Fibroblast of gingiva (primary cell): ENCODE measurements at places on chromosomes 1 and 21.

GRCh38 chr1:166261511-166261910 is 94.7 kb upstream of the FAM78B start:
- no peak for DNase-seq

- no peak for DNase-seq
Observed at GRCh38 chr1:169548282-169548681, 38.0 kb downstream of the F5 start.

DNA sequence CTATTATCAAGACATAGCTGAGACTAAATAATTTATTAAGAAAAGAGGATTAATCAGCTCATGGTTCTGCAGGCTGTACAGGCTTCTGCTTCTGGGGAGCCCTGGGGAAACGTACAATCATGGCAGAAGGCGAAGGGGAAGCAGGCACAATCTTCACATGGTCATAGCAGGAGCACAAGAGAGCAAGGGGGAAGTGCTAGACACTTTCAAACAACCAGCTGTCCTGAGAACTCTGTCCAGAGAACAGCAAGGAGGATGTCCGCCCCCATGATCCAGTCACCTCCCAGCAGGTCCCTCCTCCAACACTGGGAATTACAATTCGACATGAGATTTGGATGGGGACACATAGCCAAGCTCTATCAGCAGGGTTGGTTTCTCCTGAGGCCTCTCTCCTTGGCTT is 10.3 kb upstream of the SLC45A1 start:
- no peak for DNase-seq

- DNase-seq, result no peak
Observed at GRCh38 chr1:193471981-193472380, 285.6 kb upstream of the B3GALT2 start.

DNA sequence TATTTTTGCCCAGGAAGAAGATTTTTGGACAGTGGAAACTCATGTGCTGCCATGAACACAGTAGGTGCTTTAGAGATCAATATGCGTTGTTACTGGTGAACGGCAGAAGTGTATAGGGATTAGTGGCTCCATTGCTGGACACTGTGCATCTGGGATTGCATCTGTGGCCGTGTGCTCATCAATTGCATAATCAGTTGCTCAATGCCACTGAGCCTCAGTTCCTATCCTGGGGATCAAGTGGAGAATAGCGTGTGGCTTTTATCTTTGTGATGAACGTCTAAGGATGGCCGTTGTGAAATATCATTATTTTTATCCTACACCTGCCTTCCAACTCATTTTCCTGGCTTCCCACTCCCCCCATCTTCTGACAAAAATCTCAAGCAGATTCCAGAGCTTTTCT is 5.4 kb downstream of the TNN start:
- DNase-seq, result peak; percentile 60

GRCh38 chr21:41808094-41808493 is 41.2 kb upstream of the RIPK4 start:
- DNase-seq, result no peak

- DNase-seq, result no peak
Observed at GRCh38 chr21:37566790-37567615, 200.4 kb downstream of the DYRK1A start.

- no peak for DNase-seq
Observed at GRCh38 chr1:84776639-84777038, 86.4 kb upstream of the SSX2IP start.

- no peak for DNase-seq
Observed at GRCh38 chr1:196271212-196271947, 336.9 kb downstream of the KCNT2 start.

DNA sequence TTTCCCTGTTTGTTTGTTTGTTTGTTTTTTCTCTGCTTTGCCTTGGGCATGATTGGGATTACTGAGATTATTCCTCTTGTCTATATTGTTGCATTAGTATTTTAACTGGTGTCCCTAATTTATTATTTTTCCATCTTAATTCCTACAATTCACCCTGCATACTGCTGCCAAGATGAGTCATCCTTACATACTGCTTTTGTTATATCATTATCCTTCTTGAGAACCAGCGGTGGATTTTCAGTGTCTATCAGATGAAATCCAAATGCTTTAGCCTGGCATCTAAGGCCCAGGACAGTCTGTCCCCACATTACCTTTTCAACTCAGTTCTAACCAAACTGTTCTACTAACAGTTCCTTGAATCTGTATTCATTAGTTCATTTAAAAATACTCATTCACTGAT is 101.7 kb downstream of the OLFML2B start:
- DNase-seq, result peak; percentile 47

DNA sequence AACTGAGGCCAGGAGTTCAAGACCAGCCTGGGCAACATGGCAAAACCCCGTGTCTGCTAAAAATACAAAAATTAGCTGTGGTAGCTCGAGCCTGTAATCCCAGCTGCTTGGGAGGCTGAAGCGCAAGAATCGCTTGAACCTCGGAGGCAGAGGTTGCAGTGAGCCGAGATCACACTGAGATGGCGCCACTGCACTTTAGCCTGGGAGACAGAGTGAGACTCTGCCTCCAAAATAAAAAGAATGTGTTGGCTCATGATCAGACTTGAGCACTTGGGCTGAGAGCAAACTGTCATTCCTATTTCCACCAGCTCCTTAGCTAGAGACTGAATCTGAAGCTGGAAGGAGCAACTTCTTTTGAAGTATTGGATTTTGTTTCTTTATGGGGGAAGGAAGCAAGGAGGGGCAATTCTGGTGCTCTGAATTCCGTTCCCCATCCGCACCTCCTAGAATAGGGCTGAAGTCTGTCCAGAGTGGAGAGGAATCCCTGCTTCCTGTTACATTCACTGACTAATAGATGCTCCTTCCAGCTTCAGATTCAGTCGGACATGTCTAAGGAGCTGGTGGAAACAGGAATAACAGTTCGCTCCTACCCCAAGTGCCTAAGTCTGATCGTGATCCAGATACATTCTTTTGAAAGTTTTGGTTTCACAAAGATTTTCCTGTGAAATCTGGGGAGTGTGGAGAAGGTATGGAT is 3.8 kb downstream of the ZNF672 start:
- peak; percentile 63 for DNase-seq

- DNase-seq, result peak; percentile 99
Observed at GRCh38 chr21:41612674-41613532, 104.9 kb upstream of the TMPRSS2 start.

DNA sequence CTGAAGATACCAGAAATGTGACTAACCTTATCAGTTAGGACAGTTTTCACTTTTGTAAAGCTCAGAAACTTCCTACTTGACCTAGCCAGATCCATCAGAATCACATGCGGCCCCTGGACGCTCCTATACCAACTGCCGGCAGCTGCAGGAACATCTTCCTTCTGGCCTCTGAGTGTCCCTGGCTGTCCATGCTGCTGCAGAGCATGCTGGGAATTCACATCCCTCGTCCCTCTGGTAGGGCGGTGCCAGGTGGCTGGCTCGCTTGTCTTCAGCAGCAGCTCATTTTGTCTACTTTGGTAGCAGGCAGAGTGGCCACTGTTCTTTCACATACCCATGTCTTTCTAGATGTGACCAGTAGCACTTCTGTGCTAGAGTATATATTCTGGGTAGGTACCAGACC is 34.4 kb downstream of the HHAT start:
- no peak for DNase-seq

GRCh38 chr21:37149411-37149810 is 76.4 kb downstream of the TTC3 start:
- peak; percentile 82 for DNase-seq

- peak; percentile 2 for DNase-seq
Observed at GRCh38 chr21:25689226-25689625, 45.5 kb downstream of the ATP5PF start.

DNA sequence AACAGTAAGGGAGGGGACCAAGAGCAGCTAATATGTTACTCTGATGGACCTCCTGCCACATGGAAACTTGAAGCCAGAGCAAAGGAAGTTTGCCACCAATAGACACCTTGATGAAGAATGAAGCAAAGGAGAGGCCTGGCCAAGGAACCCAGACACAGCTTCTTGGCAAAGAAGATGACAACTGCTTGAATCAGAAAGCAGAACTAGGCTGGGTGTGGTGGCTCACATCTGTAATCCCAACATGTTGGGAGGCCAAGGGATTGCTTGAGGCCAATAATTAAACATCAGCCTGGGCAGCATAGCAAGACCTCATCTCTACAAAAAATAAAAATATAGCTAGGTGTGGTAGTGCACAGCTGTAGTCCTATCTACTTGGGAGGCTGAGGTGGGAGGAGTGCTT is 31.7 kb upstream of the CAPZB start:
- no peak for DNase-seq

GRCh38 chr1:53693339-53693738 is 45.6 kb downstream of the GLIS1 start:
- DNase-seq, result no peak

GRCh38 chr21:24131056-24131455 is 1476.2 kb downstream of the MRPL39 start:
- no peak for DNase-seq

DNA sequence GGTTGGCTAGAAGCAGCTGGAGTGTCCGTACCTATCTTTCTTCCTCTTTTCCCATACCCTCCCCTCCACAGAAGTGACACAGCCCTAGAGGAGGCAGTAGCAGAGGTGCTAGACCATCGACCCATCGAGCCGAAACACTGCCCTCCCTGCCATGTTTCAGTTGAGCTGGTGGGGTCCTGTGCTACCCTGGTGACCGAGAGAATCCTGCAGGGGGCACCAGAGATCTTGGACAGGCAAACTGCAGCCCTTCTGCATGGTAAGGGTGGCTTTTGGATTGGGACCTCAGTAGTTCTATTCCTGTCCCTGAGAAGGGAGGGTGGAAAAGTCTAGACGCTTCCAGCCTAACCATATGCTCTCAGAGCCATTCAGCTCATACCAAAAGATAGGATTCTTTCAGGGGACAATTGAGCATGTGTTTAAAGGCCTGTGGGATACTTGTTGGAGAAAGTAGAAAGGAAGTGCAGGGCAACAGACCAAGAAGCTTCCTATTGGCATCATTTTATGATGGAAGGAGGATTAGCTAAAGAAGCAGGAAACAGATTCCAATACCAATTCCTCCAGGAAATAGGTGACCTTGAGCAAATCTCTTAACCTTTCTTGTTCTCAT is 11.7 kb upstream of the BNIPL start:
- DNase-seq, result peak; percentile 42

GRCh38 chr1:22045604-22046228 is 6.8 kb upstream of the CDC42 start:
- no peak for DNase-seq

GRCh38 chr1:113784104-113784779 is 25.0 kb upstream of the PHTF1 start:
- DNase-seq, result no peak

GRCh38 chr1:156586323-156586722 is 5.3 kb upstream of the NAXE start:
- DNase-seq, result no peak

DNA sequence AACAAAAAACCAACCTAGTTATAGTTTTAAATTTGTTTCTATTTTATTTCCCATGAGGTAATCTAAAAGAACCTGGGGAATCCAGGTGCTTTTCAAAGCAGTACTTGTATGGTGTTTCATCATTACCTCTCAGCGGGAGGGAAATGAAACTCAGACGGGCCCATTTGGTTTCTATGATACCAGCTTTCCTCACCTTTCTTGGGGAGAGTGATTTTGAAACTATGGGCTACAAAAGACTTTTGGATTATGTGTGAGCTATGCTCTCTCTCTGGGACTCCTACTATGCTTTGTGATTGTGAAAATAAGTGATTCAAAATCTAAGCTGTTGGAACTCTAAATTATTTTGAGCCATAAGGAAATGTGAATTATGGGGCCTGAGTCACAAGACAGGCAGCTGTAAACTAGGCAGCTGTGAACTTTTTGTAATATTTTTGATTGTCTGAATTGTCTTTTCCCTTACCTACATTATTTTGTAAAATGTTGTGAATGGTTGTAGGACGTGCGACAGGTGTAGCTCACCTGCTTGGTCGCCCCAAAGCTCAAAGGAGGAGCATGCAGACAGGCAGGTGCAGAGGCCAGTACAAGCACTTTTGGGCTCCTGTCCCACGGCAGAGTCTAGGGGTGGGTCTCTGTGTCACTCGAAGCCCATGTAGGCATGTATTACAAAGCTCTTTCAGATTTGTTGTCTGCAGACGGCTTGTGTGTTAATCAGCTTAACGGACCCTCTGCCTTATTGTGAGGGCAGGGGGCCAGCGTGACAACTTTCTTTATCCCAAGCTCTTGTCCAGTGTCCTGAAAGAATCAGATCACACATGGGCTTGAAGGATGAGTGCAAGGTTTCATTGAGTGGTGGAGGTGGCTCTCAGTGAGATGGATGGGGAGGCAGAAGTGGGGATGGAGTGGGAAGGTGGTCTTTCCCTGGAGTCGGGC is 64.8 kb upstream of the BACH1 start:
- DNase-seq, result no peak

- peak; percentile 80 for DNase-seq
Observed at GRCh38 chr1:161805399-161806197, 39.5 kb downstream of the ATF6 start.

GRCh38 chr1:246801241-246802020 is 77.2 kb downstream of the SCCPDH start:
- no peak for DNase-seq

DNA sequence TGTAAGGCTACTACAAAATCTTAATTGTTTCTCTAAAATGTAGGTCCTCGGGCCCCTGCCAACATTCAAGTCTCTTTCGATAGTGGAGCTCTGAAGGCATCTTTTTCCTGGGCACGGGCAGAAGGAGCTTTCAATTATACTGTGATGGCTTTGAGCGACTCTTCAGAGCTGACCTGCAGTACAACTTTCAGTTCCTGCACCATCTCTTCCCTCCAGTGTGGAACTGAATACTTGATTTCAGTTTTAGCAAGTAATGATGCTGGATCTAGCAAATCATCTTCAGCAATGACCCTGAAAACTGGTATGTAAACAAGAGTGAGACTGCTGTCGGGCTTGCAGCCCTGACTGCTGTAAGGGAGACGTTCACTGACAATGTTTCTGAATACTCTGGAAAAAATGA is 9.6 kb downstream of the FNDC7 start:
- DNase-seq, result peak; percentile 61
